ENCODE measurements at places on chromosomes 16 and 17.

DNA sequence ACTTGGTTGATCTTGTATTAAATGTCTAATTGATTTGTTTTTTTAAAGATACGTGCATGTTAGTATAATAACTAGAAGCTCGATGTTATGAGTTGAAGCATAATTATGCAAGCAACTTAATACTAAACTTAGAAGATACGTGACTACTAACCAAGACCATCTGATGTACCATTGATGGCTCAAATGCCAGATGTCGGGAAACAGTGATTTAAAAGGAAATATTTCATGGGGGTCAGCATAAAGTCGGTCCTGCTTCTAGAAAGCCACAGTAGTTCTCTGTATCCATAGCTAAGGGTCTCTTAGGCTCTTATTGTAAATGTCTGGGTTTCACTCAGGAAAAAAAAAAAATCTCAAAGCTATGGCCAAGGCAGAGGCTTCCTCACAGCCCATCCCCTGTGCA lies 61.2 kb upstream of the RBFOX1 start:
- DNase-seq = no peak

DNA sequence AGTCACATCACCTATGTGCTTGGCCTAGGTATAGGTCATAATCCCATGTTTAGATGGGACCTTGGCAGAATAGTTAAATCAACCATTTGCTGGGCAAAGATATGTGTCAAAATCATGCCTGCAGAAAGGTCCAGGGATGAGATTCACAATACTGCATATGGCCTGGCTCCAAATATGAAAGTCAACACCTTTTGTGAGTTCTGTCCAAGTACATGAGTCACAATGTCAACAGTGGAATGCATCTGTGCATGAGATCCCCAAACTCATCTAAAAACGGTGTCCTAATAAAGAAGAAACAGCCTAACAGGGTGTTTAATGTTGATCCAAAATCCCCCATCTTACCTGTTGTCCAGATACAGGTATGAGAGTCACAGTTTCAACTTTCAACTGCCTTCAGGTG lies 1847.5 kb downstream of the TP53TG3F start:
- DNase-seq = no peak

DNA sequence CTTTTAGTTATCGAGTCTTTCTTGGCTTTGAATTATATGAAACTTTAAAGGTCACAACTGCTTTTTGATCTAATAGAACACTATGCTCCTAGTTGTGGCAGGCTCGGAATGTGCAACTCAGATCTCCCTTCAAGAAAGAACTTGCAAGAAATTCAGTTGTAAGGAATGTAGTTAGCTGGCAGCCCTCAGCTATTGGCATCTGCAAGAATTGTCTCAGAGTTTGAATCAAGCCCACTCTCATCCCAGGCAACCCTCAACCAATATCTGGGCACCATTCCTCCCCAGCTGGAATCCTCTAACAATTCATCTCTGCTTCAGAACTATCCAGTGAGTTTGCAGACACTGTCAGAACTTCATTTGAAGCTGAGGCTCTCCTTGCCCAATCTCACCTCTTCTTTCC lies 447.2 kb downstream of the KIF2B start:
- DNase-seq = no peak

DNA sequence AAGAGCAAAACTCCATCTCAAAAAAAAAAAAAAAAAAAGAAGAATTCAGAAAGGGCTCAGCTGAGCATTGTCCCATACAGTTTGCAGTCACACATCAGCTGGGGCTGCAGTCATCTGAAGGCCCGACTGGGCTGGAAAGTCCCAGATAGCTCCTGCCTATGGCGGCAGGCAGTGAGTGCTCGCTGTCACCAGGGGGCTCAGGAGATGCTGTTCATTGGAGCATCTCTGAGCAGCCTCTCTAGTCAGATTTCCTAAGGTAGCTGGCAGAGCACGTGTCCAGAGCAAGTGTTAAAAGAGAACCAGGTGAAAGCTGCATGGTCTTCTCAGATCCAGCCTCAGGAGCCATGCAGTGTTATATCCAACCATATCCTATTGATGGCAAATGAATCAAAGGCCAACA lies 75.8 kb downstream of the WSCD1 start:
- no peak for DNase-seq

GRCh38 chr16:27475561-27475960 lies 73.6 kb downstream of the IL21R start:
- DNase-seq = no peak

DNA sequence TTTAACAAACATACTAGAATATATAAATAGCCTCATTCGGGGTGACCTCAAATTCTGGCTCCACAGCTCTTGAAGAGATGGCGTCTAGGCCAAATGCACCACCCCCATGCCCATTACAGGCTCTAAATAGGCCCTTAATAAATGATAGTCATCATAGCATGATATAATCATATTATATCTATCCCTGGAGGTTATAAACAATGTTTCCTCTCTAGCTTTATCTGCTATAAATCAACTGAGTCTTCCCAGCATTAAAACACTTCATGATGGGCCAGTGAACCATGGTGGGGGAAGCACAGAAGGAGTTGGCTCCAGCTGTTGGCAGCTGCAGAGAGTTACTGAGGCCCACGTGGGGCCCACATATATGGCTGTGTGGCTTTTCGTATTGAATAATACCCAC lies 214.9 kb upstream of the MPHOSPH6 start:
- no peak for DNase-seq

DNA sequence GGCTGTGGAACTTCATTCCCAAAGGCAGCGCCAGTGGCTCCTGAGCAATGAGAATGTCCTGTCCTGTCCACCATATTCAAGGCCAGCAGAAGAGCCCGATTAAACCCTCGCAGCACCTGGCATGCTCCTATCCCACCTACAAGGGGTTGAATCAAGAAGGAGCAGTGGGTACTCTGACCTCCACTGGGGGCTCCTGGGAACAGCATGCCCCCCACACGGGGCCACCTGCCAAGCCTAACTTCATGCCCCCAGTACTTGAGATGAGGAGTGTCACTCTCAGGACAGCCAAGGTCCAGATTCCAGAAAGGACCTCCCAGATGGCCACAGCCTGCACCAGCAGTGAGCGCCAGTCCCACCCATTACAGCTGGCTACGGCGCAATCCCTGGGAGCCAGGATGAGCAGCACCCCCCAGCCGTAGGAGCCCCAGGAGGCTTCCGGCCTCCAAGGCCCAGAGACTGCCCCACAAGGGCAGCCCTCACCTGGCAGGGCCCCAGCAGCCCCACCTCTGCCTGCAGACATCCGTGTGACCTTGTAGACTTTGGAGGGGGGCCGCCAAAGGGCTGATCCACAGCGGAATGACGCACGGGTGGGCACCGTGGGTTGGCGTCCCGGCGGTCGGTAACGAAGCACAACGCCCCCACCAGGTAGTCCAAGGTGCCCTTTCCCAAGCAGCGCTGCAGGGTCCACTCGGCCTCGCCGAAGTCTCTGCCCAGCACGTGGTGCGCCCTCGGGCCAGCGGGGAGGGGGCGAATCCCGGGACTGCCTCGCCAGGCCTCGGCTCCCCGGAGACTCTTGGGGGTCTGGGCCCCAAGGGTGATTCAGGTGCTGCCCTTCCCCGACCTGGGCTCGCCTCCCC lies 1.0 kb upstream of the MPDU1 start:
- DNase-seq = no peak

DNA sequence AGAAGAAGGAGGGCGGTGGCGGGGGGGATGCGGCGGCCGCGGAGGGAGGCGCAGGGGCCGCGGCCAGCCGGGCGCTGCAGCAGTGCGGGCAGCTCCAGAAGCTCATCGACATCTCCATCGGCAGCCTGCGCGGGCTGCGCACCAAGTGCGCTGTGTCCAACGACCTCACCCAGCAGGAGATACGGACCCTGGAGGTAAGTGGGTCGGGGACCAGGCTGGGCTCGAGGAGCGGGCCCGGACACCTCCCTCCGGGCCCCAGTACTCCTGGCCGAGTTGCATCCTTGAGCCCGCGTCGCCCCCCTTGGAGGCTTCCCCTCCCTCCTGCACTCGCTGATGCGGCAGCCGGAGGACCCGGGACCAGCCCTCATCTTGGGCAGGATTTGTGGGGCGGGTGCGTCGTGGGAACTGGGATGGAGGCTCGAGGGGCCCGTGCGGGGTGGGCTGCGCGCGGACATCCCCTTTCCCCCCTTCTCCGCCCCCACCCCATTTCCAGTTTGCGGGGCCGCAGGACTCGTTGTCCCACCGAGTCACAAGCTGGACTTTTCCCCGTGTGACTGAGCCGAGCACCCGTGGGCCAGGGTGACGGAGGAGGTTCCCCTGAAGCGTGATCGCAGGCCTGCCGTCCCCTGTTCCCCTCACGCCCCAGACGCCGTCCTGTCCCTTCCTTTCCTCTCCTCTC lies 572 bp downstream of the KSR1 start:
- no peak for DNase-seq

DNA sequence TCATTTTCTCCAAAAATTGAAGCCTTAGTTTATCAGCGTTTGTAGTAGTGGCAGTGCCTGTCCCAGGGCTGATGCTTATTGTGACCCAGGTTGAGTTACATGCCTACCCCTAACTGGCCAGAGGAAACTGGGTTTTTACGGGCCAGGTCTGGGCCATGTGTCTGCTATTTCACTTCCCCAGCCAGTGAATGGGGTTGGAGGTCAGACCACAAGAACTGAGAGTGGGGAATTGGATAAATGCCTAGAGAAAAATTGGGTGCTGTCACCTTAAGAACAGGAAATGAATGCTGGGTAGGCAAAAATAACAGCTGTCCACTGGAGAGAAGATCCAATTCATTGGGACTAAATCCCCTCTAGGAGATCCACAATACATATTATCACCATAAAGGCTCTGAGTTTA lies 5.2 kb downstream of the ADPRM start:
- no peak for DNase-seq

GRCh38 chr16:28182801-28183200 lies 29.0 kb downstream of the XPO6 start:
- no peak for DNase-seq

DNA sequence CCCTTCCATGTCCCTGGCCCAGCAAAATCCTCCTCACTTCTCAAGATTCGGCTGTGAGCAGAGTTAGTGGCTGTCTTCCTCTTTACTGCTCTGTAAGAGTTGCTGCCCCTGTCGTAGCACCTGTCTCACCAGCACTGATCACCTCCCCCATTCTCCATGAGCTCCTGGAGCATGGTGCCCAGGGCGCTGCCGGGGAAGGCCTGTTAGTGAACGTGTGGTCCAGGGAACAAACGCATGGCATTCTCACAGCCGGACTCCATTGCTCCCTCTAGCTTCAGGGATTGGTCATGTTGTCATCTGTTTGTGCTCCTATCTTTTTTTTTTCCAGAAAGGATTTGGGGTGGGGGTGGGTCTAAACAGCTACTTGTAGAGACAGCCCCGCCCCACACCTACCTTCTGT lies 141.2 kb downstream of the CMIP start:
- DNase-seq = no peak

DNA sequence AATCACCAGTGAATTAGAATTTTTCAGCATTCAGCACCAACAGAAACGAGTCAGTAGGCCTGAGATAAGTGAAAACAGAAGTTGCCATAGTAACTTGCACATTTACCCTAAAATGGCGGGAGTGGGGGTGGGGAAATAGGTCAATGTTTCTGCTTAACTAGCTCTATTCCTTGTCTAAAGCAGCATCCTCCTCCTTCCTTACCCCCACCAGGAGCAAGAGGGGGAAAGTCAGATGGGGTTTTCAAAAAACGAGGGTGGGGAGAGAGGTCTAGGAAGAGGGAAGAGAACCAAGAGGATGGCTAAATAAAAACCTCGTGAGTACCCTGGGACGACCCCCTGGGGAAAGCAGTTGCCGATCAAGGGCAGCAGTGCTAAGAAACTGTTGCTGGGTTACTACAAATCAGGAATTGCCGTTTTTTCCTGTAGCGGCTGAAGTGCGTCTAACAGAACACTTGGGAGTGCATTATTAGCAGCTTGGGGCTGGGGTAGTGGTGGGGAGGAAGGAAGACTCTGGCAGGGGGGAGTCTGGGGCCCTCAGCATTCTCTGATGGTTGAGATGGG lies 34.4 kb upstream of the MNT start:
- no peak for DNase-seq

DNA sequence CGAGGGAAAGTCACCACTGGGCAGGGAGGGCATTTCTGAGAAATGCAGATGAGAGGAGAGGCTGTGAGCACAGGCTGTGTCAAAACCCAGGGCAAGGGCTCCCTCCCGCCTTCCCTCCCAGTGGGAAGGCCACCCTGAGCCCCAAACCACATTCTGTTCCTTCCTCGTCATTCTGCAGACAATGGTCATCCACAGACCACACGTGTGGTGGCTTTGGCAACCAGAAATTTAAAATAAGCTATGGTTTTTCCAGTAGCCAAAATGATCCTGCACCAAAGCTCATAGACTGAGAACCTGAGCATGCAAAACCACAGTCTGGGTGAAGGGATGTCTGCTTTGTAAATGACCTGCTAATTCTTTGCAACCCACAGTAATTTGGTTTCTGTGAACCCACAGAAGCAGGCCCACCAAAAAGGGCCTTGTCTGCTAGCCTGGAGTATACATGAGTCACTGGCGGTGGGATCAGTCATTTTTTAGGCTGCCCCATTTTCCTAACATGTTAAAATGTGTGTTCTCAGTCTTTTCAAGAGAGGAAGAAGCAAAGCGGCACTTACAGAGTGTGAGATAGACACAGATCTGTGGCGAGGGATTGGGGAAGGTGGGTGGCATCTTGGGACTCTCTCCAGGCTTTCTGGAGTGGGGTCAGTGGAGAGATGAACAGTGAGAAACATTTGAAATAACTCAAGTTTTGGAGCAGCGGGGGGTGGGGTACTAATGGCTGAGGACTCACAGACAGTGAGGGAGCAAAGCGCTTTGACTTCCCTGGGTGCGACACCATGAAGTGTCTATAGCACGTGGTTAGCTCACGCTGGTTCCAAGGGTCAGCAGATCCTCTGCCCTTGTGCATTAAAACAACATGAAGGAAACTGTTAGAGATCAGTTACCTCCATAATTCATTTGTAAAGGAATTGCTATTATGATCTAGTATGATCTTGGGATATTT lies 20.5 kb downstream of the GRB7 start:
- no peak for DNase-seq

- DNase-seq = no peak
These were observed 12.8 kb upstream of the ITGB3 start for GRCh38 chr17:47240806-47241205.

- no peak for DNase-seq
These were observed 1.6 kb downstream of the KCNG4 start for GRCh38 chr16:84237994-84238750.

- no peak for DNase-seq
These were observed 101.6 kb downstream of the CCT6B start for GRCh38 chr17:34859652-34860051.

- DNase-seq = no peak
These were observed 44.9 kb downstream of the MARF1 start for GRCh38 chr16:15597822-15598647.

DNA sequence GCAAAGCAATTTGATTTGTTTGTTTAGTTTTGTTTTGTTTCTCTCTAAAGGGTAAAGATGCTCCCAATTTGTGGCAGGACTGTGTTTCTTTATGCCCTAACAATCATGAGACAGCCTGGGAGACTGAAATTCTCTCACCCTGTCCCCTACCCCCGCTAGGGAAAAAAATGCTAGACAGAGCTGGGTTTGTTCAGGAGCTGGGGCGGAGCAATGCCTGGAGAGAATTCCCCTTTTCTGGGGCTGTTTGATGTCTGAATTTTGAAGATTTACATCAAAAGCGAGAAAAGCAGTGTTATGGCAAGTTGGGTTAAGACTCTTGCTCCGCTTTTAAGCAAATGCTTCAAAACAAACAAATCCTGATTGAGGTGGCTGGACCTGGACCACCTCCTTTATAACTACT lies 8.4 kb downstream of the MAF start:
- no peak for DNase-seq

GRCh38 chr16:70250748-70251628 lies 752 bp downstream of the EXOSC6 start:
- DNase-seq = no peak
